ENCODE measurements at places on chromosomes 5 and 9. TPM values are rescaled to one million over a fixed set of nuclear protein-coding genes. Genes with fewer than 3 reads are reported as not detected.

Gene MVB12B
- 5.9 TPM for total RNA-seq

Gene FCN1
- total RNA-seq, result not detected

Gene DRD1
- total RNA-seq, result 0.19 TPM

Gene F12
- total RNA-seq, result 6.5 TPM

Gene GTF2H2
- total RNA-seq, result 41.9 TPM

Gene NDOR1
- total RNA-seq, result 32.3 TPM

Gene IL7R
- total RNA-seq, result 0.25 TPM

GRCh38 chr9:128190013-128190412 is 1.4 kb downstream of the CIZ1 start:
- H3K4me1 ChIP-seq, result peaks cover 6% of the 10 kb centered on the region
- H3K27ac ChIP-seq, result no peak overlapping the region
- DNase-seq, result no peak
- H3K36me3 ChIP-seq, result peaks cover 9% of the 10 kb centered on the region
- no peaks in the 10 kb centered on the region for H3K27me3 ChIP-seq

GRCh38 chr5:56561-57290 is 35.2 kb upstream of the PLEKHG4B start:
- H3K27me3 ChIP-seq, result peaks cover 7% of the 10 kb centered on the region
- no peak overlapping the region for H3K4me3 ChIP-seq
- no peak for DNase-seq

- no peaks in the 10 kb centered on the region for H3K36me3 ChIP-seq
- H3K27me3 ChIP-seq, result no peaks in the 10 kb centered on the region
- no peaks in the 10 kb centered on the region for H3K4me1 ChIP-seq
- H3K27ac ChIP-seq, result no peak overlapping the region
- H3K4me3 ChIP-seq, result no peak overlapping the region
These were observed 134.8 kb upstream of the ADAMTS16 start for GRCh38 chr5:5005353-5005752.

DNA sequence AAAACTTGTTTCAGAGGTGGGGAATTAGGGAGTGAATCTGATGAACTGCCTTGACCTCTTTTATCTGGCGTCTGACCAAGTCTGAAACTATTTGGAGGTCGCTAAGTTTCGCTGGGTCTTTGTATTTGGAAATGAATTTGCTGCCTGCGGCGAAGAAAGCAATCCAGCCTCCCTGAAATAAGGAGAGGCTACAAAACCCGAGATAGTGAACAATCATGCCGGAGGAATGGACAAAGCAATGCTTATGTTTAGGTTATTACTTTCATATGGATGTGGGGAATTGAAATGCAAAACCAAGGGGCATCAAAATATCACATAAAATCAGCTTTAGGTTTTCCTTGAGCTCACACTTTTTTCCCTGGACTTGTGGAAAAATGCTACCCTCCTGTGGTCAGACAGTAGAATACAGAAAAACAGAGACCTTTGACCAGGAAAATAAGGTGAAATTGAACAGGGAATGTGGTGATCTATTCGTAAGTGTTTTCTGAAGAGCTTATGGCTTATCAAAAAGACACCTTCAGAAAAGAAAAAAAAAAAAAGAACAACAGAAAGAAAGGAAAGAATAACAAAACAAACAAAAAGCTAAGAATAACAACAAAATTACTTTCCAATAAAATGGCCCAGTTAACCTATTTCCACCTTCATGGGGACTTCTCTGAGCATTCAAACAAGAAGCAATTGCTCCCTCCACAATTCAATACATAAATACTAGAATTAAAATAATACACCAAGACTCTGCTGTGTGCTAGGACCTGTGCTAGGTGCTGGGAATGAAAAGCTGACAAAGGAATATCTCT is 68.6 kb upstream of the DPYSL3 start:
- no peak for DNase-seq
- H3K27me3 ChIP-seq, result no peaks in the 10 kb centered on the region
- H3K36me3 ChIP-seq, result no peaks in the 10 kb centered on the region
- H3K4me1 ChIP-seq, result peaks cover 10% of the 10 kb centered on the region
- H3K4me3 ChIP-seq, result peak overlapping the region; percentile 21

DNA sequence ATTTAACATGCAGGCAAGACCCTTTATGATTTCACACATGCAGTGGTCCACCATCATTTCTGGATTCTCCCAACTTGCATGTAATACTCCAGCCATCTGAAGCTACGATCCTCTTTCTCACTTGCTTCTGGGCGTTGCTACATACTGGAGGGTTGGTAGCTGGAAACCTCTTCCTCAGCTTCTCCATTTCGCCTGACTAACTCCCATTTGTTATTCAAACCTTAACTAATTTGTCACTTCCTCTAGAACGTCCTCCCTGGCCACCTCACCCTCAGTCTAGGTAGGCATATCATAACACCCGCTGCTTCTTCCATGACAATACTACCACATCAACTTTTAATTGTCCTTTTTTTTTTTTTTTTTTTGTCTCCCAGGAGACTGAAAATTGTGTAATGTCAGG is 72.6 kb upstream of the EQTN start:
- no peak overlapping the region for H3K4me3 ChIP-seq
- H3K27ac ChIP-seq, result no peak overlapping the region
- H3K27me3 ChIP-seq, result no peaks in the 10 kb centered on the region
- no peaks in the 10 kb centered on the region for H3K36me3 ChIP-seq
- DNase-seq, result no peak

GRCh38 chr5:65722575-65723403 is 784 bp downstream of the NLN start:
- H3K4me3 ChIP-seq, result peak overlapping the region; percentile 78
- no peak for DNase-seq
- H3K27ac ChIP-seq, result peak overlapping the region; percentile 77
- H3K4me1 ChIP-seq, result no peaks in the 10 kb centered on the region

- no peak for DNase-seq
- H3K36me3 ChIP-seq, result peaks cover 19% of the 10 kb centered on the region
- H3K27ac ChIP-seq, result no peak overlapping the region
- no peak overlapping the region for H3K4me3 ChIP-seq
- no peaks in the 10 kb centered on the region for H3K27me3 ChIP-seq
- H3K4me1 ChIP-seq, result no peaks in the 10 kb centered on the region
These were observed 60.5 kb upstream of the C5orf46 start for GRCh38 chr5:147966829-147967228.

DNA sequence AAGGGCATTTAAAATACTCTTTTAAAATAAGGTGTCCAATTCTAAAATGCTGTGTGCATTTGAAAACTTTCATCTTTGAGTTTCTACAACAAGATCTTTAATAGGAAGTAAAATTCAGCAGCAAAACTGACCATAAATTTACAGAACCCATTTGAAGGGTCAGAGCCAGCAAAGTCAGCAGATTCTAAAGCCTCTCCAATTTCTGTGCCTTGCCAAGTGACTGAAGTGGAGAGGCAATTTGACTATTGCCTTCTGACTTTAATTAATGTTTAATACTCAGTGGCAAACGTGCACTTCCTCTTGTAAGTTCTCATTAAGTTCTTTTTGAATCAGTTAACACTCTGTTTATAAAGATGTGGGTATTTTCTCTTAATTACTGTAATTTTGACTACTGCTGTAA is 155.2 kb downstream of the BAAT start:
- H3K4me3 ChIP-seq, result no peak overlapping the region
- no peaks in the 10 kb centered on the region for H3K27me3 ChIP-seq
- H3K27ac ChIP-seq, result no peak overlapping the region
- H3K36me3 ChIP-seq, result no peaks in the 10 kb centered on the region

DNA sequence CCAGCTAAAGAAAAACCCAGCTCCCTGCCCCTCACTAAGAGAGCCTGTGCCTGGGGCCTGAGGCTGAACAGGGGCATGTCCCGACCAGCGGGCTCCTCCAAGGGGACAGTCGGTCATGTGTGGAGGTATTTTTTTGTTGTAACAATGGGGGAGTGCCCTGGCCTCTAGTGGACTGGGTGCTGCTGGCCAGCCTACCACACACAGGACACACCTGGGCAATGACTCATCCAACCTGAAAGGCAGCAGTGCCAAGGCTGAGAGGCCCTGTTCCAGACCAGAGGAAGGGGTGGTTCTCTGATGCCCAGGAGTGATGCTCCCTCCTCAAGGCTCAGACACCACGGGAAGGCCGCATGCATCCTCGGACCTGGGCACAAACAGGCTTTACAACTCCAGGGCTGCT is 181.5 kb downstream of the OLFM1 start:
- H3K27ac ChIP-seq, result no peak overlapping the region
- H3K4me1 ChIP-seq, result no peaks in the 10 kb centered on the region
- DNase-seq, result no peak
- no peak overlapping the region for H3K4me3 ChIP-seq
- H3K27me3 ChIP-seq, result no peaks in the 10 kb centered on the region

GRCh38 chr5:10793785-10794184 is 32.8 kb upstream of the DAP start:
- DNase-seq, result no peak
- no peaks in the 10 kb centered on the region for H3K27me3 ChIP-seq
- no peak overlapping the region for H3K27ac ChIP-seq

DNA sequence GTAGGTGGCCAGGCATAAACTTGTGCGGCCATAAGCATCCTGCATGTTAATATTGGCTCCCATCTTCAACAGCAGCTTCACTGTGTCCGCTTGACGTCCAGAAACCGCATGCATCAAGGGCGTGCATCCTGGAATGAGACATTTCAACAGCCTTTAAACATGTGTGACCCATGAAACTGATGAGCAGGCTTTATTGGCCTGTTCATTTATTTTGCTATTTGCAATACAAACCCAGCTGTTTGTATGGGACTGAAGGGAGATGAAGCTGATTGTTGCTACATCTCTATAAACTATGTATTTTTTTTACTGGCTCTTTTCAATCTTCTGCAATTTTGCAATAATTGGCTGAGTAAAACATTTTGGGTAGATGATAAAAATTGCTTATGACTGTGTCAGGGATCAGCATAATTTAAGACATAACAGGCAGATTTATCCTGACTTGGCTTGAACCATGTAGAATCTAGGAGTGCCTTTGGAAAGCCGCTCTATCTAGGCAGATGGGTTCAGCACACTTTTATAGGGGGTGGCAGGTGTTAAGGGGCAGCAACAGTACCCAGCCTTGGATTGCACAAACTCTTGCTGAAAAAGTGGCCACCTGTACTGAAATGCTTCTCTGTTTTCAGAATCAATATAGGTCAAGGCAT is 56.9 kb downstream of the ANKRD55 start:
- H3K27me3 ChIP-seq, result no peaks in the 10 kb centered on the region
- H3K4me3 ChIP-seq, result no peak overlapping the region
- no peak overlapping the region for H3K27ac ChIP-seq
- H3K36me3 ChIP-seq, result no peaks in the 10 kb centered on the region

- no peak overlapping the region for H3K4me3 ChIP-seq
- H3K27ac ChIP-seq, result no peak overlapping the region
- no peak for DNase-seq
These were observed 13.6 kb upstream of the SPATA31E1 start for GRCh38 chr9:87869082-87869481.

DNA sequence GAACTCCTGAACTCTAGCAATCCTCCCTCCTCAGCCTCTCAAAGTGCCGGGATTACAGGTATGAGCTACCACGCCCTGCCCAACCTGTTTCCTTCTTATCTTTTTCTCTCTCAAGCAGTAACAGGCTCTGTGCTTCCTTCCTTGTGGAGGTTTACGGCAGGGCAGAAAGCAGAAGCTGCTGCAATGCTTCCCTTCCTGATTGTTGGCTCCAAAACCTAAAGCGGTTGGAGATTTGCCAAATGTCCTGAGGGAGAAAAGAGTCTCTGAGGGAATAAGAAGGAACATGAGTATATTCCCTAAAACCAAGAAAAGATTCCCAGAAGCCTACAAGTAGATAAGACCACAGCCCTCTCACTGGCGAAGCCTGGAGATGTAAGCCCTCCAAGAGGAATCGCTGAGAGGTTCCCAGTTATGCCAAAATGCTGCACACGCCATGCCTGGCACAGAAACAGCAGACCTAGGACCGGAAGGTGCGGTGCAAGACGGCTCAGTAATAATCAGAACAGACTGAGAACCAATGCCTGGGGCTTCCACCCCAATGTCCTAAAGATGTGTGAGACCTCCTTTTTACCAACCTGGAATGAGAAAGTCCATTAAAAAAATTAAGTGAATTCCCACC is 73.2 kb downstream of the APTX start:
- H3K4me3 ChIP-seq, result no peak overlapping the region
- H3K27ac ChIP-seq, result no peak overlapping the region
- DNase-seq, result no peak
- H3K36me3 ChIP-seq, result no peaks in the 10 kb centered on the region
- H3K4me1 ChIP-seq, result no peaks in the 10 kb centered on the region

DNA sequence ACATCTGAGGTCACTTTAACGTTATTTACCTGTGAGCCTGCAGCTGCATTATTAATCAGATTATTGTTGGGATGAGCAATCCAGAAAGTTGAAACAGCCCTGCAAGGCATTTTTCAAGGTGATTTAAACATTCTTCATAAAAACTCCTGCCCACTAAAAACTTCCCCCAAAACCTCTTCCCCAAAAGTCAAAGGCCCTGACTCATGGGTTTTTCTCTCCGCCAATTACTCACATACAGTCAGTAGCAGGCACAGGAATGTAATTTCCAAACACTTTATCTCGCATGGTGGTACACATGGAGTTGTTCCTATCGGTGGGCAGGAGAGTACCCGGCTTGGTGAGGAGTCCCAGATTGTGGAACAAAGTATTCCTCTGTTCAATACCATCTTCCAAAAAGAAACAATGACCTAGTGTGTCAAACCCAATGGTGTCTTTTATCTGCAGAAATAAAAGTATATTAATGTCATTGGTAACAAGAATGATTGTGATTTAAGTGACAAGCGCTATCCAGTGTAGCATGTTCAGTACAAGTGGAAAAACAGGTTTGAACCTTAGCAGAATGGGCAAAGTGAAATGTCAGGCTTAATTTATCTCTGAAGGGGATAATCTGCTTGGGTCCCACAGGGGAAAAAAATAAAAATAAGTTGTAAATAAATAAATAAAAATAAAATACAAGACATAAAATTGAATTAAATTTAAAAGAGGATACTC is 38.3 kb downstream of the CEMIP2 start:
- H3K4me3 ChIP-seq, result no peak overlapping the region
- no peak for DNase-seq
- H3K27me3 ChIP-seq, result no peaks in the 10 kb centered on the region
- H3K36me3 ChIP-seq, result peaks cover 14% of the 10 kb centered on the region
- H3K4me1 ChIP-seq, result no peaks in the 10 kb centered on the region

DNA sequence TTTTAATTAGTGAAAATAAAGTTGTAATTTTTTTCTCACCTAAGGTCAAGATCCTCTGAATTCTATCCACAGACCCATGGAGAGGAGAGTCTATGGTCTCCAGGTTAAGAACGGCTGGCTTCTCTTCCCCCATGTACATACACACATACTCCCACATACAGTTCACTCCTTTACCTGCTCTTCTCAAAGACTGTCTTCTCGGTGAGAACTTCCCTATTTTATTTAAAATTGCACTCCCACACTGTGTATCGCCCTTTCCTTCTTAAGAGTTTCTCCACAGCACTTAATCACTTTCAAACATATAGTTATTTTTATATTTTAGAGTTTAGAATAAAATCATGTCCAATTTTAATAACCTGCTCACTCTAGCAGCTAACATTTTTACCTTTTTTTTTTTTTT is 3.6 kb upstream of the JADE2 start:
- no peak for DNase-seq
- H3K36me3 ChIP-seq, result no peaks in the 10 kb centered on the region
- H3K27me3 ChIP-seq, result no peaks in the 10 kb centered on the region
- no peak overlapping the region for H3K4me3 ChIP-seq
- H3K27ac ChIP-seq, result no peak overlapping the region

Data from H1 (cell line).